ENCODE measurements at places on chromosomes 11 and 22.

DNA sequence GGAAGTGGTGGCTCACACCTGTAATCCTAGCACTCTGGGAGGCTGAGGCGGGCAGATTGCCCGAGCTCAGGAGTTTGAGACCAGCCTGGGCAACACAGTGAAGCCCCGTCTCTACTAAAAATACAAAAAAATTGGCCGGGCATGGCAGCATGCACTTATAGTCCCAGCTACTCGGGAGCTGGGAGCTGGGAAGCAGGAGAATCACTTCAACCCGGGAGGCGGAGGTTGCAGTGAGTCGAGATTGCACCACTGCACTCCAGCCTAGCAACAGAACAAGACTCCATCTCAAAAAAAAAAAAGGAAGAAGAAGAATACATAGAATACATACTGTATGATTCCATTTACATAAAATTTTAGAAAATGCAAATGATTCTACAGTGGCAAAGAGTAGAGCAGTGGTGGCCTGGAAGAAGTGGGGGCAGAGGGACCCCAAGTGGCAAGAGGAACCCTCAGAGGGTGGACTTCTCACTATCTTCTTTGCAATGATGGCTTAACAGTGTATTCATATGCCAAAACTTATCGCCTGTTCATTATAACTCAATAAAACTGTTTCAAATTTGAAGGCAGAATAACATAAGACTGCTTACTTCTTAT, 22.0 kb downstream of the PACSIN2 start:
- DNase-seq: no peak

- DNase-seq: no peak
Measured at GRCh38 chr11:62645671-62645945, 805 bp downstream of the GANAB start.

DNA sequence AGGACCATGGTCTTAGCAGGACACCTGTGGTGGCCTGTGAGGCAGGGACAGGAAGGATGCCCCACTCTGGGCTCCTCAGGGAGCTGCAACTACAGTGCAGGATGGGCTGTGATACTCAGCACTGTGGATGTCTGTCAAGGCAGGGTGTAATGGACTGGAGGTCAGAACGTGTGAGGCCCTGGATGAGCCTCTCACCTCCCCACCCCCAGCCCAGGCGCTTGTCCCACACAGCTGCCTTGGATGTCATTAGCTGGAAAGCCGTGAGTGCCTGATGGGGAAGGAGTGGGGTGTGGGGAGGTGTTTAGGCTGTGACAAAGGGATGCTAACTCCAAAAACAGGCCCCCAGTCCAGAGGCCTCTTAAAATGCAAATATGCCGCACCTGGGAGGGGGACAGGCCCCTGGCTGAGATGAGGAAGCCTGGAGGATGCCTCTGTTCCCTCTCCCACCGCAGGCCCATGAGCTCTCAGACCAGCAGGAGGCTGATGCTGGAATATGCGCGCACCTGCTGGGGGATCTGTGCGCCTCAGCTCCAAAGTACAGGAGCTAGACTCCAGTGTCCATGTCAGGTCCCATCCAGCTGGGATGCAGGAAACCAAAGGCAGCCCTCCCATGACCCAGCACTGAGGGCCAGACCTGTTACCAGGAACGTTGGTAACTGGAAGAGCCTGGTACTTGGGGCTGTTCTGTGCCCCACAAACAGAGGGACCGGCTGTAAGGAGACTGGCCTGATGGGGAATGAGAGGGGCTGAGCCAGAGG, 25.1 kb downstream of the RSPH14 start:
- no peak for DNase-seq

DNA sequence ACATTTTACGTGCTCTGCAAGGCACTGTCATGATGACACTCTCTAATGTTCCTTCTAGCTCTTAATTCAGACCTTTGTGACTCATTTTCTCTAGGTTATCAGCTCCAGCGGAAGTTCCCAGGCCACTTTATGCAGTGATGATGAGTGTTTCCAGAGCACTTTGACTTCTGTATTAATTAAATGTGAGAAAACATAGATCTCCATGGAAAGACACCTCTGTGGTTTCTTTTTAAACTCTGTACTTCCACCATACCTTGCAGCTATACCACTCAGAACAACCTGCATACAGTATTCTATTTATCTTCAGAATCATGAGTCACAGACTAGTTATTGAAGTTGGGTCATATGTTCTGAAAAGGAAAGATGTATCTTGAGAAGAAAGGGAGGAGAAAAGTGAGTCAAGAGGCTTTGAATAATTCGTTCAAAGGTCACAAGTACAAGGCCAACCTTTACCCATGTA, 175.6 kb upstream of the TENM4 start:
- no peak for DNase-seq

GRCh38 chr11:11558396-11558795, 63.4 kb downstream of the GALNT18 start:
- no peak for DNase-seq

DNA sequence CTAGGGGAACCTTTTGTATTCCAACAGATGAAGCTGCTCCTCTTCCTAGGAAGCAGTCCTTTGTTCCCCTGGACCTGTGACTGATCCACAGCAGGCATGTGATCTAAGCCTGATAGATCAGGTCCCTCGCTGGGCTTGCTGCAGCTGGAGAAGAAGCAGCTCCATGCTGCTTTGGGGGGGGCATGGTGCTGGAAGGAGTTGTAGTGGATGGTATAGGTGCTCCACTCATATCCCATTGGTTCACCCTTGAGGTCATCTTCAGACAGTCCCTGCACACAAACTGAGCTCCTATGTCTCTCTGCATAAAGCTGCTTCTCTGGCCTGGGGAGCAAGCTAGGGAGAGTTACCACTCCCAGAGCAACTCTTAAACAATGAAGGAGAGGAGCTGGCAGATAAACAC, 9.5 kb upstream of the RIC3 start:
- no peak for DNase-seq

DNA sequence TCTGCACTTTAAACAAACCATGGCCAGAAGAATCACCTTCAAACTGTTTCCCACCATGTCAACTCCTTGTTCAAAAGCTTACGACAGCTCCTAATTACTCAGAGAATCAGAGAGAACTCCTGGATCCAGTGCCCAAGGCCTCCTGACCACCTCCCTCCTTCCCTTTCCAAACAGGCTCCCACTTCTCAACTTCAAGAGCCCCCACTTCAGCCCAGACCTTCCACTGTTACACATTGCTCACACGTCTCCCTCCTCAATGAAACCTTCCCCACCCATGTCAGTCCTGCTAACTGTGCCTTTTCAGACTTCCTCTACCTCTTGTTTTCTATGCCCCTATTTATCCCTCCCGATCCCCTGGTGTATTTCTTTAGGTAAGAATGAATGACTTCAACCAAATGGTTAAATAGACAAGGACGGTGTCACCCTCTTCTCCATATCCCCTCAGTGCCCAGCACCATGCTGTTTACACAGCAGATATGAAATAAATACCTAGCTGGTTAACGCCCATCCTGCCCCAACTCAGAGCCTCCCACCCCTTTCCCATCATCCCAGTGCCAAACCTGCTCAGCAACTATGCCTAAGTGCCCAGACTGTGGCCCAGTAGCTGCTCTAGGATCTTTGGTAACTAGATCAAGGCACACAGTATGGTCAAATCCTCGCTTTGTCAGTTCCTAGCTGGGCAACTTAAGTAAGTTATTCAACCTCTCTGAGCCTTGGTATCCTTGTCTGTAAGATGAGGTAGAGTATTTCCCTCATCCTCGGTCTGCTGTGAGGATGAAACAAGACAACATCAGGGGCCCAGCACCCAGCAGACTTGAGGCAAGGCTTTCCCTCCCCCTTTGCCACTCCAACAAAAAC, 36.8 kb downstream of the PLEKHA7 start:
- no peak for DNase-seq

- no peak for DNase-seq
Measured at GRCh38 chr11:104897891-104898684, at the start of gene CASP12. Gene CASP12 (minus strand): TSS chr11:104898460.

DNA sequence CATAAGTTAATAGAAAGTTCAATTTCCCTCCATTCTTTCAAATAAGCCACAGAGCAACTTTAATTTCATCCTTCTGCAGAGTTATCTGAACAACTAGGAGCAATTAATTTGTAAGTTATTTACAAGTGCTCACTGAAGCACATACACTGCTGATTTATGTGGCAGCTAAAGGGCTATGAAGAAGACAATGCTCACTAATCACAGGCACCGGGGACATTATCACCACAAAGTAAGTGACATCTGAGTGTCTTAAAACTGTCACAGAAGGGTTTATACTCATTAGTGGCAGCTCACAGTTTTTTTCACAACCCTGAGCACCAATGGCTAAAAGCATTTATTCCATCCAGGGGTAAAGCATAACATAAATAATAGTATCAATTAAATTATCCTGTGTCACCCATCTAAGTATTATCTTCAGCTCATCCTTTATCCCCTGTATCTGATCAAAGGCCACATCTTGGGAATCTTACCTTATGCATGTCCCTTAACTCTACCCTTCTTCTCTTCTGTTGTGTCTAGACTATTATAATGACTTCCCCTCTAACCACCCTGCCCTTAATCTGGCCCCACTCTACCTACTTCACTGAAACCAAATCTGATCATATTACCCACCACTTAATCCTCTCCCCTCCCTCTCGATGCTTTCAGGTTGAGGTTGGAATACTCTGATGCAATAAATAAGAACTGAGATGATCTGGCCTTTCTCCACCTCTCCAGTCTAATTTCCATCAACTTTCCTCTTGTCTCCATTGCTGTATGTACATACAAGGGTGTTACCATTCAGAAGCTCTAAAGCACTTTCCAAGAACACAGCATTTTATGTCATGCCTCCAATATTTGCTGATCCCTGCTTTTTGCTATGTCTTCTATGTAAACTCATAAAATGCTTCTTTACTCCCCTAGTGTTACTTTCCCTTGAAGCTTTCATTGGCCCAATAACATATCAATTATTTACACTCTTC, 252.7 kb downstream of the CASP12 start:
- no peak for DNase-seq

GRCh38 chr11:43360361-43361032, 1.8 kb downstream of the TTC17 start:
- no peak for DNase-seq

- DNase-seq: no peak
Measured at GRCh38 chr11:129732941-129733340, 82.7 kb upstream of the TMEM45B start.

Measured in stimulated activated CD4-positive, alpha-beta T cell treated with anti-CD3 and anti-CD28 coated beads, TNF-alpha, amount 100 ng/mL, for 24 hours (primary cell).